Stimulated activated CD8-positive, alpha-beta memory T cell treated with anti-CD3 and anti-CD28 coated beads, Interleukin-15, amount 100 ng/mL, for 48 hours (primary cell): ENCODE measurements at places on chromosomes 6 and 20.

DNA sequence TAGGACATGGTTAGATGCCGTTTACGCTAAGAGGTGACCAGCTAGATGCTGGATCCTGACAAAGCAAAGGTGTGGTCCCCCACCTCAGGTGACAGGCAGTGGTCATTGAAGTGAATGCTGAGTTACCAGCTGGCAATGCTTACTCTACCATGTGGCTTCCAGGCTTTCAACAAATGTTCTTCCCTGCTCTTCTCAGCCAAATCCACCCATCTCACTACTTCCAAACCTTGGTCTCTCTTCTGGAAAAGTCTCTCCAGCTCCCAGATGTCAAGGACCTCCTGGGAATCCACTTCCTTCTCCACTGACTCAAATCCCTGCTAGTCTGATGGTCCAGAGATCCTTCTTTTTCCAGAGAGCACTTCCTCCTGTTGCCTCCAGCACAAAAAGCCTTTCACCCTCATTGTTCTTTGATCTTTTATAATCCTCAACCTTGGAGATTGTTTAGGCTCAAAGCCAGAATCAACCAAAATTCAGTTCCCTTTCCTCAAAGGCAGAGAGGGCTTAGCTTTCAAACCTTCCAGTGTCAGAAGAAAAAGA is 228.0 kb downstream of the ZNF217 start:
- no peak for DNase-seq

DNA sequence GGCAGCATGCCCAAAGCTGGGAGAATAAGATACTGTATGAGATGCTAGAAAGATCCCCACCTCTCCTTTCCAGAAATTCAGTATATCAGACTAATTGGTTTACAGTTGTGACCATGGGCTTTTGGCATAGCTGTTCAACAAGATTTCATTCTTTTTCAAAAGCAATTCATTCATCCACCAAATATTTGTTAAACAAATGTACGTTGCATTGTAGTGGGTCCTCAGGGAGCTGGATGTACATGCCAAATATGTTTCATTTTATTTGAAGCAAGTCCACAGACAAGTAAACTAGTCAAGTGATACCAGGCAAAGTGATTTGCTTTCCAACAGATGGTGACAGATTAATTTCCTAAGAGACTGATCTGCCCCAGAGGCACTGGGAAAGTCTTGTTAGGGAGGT is 85.8 kb upstream of the ESR1 start:
- no peak for DNase-seq

- no peak for DNase-seq
Observed at GRCh38 chr20:58650181-58650775, 805 bp upstream of the STX16 start.

DNA sequence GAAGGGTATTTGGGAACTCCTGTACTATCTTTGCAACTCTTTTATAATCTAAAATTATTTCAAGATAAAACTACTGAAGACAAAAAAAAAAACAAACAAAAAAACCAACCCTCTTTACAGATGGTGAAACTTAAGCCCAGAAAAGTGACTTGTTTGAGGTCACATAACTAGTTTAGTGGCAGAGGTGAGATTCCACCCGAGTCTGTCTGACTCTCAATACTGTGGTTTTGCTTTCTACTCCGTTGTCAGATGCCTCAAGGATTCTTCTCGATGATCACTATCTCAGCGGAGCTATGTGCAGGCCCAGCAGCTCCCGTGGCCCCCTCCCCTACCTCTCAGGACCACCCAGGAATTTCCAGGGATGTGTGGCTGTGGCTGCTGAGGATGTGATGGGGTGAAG is 36.1 kb upstream of the KCNB1 start:
- DNase-seq: no peak

- no peak for DNase-seq
Observed at GRCh38 chr20:34970193-34970840, 14.6 kb downstream of the MYH7B start.

DNA sequence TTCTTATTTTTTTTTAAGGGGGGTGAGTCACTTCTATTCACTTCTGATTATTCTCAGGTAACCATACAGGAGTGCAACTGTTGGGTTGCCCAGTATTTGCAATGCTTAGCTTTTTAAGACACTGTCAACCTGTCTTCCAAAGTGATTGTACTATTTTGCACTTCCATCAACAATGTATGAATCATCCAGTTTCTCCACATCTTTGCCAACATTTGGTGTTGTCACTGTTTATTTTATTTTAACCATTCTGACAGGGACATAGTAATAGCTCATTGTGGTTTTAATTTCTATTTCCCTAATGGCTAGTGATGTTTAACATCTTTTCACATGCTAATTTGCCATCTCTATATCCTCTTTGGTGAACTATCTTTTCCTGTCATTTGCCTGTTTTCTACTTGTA is 1.4 kb upstream of the SLC13A3 start:
- no peak for DNase-seq

DNA sequence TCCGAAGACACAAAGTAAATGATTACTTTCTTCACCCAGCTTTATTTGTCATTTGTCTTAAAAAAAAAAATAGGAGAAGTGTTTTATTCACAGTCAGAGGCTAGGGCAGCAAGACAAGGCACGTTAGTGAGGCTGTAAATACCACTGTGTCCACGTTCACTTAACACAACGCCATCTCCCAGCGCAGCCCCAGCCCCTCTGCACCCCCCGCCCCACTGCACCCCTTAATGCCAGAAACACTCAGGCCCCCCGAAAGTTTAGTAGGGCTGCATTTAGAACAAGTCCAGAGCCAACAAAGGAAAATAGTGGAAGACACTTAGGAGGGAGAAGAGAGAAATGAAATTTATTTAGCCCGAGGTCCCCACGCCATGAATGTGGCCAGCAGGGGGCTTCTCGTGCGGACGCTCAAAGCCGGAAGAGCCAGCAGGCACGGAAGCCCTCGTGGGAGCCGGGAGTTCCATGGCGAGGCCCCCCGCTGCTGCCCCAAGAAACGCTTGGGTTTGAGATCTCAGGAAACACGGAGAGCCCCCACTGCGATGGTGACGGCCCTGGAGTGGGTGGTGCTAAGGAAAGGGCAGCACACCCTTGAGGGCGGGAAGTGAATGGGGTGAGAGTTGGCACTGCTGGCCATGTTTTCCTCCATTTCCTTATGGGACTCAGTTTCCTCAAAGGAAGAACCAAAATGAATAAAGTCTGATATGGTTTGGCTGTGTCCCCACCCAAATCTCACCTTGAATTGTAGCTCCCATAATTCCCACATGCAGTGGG is 50.2 kb downstream of the IYD start:
- peak; percentile 21 for DNase-seq

DNA sequence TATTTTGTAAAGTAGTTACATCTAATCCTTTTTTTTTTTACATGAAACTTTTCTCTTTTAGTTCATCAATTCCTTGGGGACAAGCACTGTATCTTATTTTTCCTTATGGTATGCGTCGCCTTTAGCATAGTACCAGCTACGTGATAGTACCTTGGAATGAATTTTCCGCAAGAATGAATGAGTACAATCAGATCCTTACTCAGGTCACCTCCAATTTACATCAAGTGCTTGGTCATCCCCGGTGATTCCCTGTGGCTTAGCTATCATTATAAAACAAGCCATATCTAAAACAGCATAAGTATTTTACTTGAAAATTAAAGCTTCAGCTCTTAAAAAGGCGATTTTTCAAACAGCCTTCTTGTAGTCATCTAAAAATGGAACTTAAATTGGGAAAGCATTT is 680.4 kb upstream of the MAP3K7 start:
- no peak for DNase-seq

DNA sequence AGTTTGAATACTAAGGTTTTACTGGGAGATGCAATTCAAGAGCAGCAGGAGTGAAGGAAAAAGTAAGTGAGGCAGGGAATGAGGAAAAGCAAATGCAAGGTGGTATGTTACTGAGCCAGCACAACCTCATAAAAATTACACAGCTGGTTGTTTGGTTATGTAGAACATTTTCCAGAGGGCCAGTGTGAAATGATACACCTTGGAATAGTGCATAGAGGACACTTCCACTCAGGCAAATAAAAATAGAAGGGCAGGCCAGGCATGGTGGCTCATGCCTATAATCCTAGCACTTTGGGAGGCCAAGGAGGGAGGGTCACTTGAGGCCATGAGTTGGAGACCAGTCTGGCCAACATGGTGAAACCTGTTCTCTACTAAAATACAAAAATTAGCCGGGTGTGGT is 43.4 kb upstream of the POPDC3 start:
- DNase-seq: no peak

DNA sequence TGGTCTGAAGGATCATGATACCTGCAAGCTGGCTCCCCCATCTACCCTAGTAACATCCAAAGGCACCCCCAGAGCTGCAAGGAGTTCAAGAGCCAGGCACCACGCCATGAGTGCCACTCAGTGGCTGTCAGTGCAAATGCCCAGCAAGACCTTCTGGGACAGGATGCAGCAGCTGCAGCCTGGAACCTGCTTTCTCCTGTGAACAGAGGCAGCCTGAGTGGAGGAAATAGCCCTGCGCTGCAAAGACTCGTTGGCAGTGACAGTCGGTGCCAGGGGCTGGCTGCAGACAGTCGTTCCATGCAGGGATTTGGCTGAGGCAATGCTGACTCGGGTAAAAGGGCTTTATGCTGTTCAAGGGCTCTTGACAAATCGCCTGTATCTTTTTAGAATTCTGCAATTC is 15.7 kb upstream of the SSTR4 start:
- no peak for DNase-seq

GRCh38 chr6:36912030-36912454 is 26.3 kb downstream of the C6orf89 start:
- DNase-seq: peak; percentile 39

DNA sequence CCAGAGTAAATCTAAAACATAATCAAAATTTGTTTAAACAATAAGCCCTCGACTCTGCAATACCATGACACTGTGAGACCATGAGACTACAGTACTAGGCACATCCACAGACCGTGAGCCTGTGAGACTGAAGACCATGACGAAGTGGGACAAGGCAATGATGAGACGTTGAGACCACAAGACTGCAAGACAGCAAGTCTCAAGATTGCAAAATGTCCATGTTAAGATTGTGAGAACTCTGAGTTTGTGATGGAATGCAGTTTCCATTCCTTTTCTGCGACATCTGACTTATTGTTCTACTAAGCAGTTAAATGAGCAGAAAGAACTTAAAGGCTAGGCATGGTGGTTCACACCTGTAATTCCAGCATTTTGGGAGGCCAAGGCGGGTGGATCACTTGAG is 102.1 kb upstream of the PHACTR1 start:
- no peak for DNase-seq

DNA sequence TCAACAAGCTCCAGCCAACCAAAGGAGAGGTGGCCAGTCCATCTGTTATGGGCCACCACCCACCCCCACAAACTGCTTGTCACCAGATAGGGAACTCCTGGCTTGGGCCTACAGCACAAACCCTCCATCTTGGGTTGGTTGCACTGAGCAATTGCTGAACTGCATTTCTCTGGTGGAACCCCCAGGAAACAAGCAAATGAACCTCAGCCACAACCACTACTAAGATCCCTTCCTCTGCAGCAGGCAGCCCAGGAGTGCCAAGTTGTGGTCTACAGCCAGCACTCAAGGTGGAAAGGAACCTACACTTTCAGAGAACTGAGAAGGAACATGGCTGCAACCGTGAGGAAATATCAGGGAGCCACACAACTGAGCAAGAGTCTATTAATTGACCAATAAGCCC is 171.6 kb downstream of the TMEM200A start:
- DNase-seq: no peak

DNA sequence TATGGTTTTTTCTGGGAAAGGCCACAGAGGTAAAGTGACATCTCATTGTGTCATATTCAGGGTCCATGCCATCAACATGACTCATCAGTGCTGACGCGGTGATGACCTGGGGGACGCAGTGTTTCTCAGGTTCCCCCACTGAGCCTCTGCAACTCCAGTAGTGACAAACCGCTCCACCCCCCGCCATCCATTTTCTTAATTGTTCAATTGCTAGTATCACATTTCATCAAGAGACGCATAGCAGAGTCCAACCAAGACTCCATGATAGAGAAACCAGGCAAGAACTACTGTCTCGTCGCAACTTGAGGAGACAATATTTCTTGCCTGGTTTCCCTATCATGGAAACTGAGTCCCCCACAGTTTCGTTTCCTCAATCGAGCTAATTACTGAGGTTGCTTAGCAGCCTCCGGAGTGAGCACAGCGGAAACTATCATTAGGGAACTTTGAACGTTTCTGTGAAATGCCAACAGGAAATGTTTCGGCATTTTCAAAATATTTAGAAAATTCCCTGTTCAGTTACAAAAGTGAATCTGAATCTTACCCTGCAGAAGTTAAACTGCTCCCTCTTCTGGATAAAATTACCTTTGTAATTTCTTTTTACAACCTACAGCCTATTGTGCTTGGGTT is 12.2 kb upstream of the SERPINB1 start:
- peak; percentile 83 for DNase-seq

DNA sequence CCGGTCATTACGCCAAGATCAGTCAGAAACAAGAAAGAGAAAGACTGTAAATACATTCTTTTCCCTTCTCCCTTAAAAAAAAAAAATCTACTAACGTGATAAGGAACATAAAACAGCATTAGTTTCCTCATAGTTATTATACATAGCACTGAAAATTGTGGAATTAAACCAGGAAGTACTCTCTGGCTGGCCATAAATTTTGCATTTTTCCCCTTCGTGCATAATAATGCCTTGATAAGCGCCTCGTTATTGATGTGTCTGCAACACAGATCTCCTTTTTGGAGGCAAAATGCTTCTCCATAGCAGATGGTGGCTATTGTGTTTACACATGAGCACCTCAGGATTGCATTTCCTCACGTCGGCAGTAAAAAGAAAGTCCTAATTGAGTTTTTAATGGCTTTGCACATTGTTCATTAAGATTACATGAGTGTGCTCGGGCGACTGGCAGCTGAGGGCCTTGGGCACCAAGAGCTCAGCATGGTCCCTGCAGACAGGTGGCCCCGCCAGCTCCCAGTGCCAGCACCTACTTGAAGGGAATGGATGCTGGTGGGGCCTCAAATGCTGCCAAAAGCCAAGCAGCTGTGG is 394.5 kb downstream of the PTPRT start:
- DNase-seq: no peak

GRCh38 chr20:1341561-1342265 is 12.8 kb upstream of the SDCBP2 start:
- DNase-seq: no peak

DNA sequence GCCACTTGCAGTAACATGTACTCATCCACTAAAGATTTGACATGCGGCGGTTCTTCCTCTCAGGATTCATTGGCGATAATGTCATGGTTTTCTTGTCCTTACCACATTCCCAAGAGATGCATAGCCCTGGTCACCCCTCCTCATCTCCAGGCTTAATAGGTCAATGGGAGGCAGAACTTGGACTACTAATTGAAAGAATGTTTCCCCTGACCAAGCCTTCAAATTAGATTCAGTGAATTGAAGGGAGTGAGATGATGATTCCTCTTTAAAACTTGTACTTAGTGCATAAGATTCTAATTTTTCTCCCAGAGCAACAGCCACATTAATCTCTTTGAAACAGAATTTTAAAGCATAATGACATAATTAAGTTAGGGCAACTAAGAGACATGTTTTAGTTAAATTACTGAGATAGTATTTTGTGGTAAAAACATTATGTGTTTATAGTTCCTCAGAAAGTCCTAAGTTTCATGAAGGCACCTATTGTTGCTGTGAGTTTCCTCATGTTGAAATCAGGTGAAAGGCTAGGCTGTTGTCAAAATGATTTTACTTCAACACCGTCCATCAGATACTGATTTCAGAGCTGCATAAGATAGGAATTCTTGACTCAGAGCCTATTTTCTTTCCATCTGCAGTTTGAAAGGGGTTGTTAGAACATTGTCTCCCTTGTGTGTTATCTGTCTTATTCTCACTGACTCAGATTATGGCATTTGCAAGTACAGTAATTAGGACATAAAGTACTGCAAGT is 48.5 kb downstream of the STK4 start:
- no peak for DNase-seq
